Activated CD4-positive, alpha-beta T cell treated with anti-CD3 and anti-CD28 coated beads, Interleukin-2, amount 10 ng/mL, durations not matched to agents 7 days and 5 days (primary cell): ENCODE measurements at places on chromosomes 6 and 20. TPM values are rescaled to one million over a fixed set of nuclear protein-coding genes. Genes with fewer than 3 reads are reported as not detected.

Gene PSORS1C2
- total RNA-seq, result not detected

Gene CABLES2
- 19.1 TPM for total RNA-seq

Gene MYH7B
- 0.27 TPM for total RNA-seq

DNA sequence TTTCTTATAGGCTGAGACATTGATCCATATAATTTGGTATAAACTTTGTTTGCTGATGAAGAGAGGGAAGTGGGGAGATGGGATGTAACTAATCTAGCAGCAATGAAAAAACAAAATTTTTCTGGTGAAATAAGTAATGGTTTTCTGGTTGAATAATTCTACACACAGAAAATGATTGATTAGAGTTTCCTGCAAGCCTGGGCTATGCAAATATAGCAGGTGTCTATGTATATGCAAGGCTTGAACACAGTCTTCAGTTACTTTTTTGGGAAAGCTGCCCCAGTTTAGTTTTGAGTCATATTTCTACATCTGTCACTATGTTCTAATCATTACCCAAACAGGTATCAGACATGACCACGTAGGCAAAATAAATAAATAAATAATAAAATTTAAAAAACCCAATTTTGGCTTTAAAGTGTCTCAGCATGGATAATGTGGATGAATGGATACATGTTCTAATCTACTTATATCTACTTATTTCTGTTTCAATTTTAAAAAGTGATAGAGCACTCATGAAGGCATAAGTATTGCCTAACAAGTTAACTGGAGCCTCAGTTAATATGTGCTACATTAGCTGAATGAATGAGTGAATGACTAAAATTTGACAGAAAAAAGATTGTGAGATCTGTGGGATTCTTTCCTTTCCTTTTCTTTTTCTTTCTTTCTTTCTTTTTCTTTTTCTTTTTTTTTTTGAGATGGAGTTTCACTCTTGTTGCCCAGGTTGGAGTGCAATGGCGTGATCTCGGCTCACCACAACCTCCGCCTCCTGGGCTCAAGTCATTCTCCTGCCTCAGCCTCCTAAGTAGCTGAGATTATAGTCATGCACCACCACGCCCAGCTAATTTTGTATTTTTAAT is 37.2 kb upstream of the TFB1M start:
- H3K27ac ChIP-seq, result no peak overlapping the region
- no peaks in the 10 kb centered on the region for H3K4me1 ChIP-seq
- H3K36me3 ChIP-seq, result peaks cover 6% of the 10 kb centered on the region
- no peak for DNase-seq
- H3K4me3 ChIP-seq, result no peak overlapping the region

DNA sequence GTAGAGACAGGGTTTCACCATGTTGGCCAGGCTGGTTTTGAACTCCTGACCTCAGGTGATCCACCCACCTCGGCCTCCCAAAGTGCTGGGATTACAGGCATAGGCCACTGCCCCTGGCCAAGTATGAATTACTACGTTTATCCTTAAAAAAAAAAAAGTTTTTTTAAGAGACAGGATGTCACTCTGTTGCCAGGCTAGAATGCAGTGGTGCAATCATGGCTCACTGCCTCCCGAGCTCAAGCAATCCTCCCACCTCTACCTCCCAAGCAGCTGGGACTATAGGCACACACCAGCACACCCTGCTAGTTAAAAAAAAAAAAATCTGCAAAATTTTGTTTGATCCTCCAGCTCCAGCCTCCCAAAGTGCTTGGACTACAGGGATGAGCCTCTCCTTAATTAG is 23.1 kb downstream of the IYD start:
- H3K36me3 ChIP-seq, result no peaks in the 10 kb centered on the region
- H3K4me3 ChIP-seq, result no peak overlapping the region
- H3K4me1 ChIP-seq, result no peaks in the 10 kb centered on the region
- H3K27ac ChIP-seq, result no peak overlapping the region
- no peak for DNase-seq
- H3K27me3 ChIP-seq, result peaks cover 13% of the 10 kb centered on the region

GRCh38 chr20:57372581-57373350 is 18.4 kb upstream of the RBM38 start:
- no peaks in the 10 kb centered on the region for H3K27me3 ChIP-seq
- H3K36me3 ChIP-seq, result peaks cover 67% of the 10 kb centered on the region

DNA sequence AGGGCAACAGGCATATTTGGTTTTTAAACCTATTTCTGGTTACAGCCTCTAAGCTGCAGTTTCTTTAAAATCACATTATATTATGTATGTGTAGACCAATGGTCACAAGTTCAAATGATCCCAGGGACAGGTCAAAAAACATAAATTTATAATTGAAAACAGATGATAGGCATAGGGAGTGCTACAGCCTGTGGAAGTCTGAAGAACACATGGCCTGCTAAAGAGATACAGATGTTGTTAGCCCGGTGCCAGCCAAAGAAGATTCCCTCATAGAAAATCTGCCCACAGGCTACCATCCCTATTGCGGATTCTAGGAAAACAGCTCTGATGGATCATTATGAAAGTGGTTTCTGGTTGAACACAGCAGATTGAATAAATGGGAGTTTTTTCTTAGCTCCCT is 65.3 kb downstream of the NRSN1 start:
- no peak for DNase-seq
- no peak overlapping the region for H3K4me3 ChIP-seq
- no peak overlapping the region for H3K27ac ChIP-seq
- peaks cover 13% of the 10 kb centered on the region for H3K27me3 ChIP-seq
- H3K4me1 ChIP-seq, result no peaks in the 10 kb centered on the region

DNA sequence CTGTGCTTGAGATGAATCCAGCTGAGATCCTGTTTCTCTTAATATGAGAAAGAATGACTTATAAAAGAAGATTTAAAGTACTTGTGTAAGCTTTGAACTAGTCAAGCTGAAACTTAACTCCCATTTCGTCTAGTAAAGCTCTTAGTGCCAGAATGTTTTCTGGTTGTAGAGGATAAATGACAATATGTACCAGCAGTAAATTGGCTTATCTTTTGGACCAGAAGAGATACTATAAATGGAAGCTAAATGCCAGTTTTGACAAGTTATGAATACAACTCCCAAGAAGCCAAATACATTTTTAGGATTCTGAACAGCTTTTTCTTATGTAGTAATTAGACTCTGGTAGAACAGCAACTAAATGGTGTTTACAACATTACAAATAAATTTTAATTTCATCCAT is 608.7 kb downstream of the EYS start:
- H3K27ac ChIP-seq, result no peak overlapping the region
- DNase-seq, result no peak
- H3K36me3 ChIP-seq, result no peaks in the 10 kb centered on the region
- no peaks in the 10 kb centered on the region for H3K4me1 ChIP-seq

- peak overlapping the region; percentile 96 for H3K4me3 ChIP-seq
- peaks cover 23% of the 10 kb centered on the region for H3K36me3 ChIP-seq
- H3K27me3 ChIP-seq, result peaks cover 6% of the 10 kb centered on the region
- DNase-seq, result peak; percentile 62
- peaks cover 55% of the 10 kb centered on the region for H3K4me1 ChIP-seq
These were observed 544 bp downstream of the SMIM29 start for GRCh38 chr6:34248198-34248726.
